IMR-90 (cell line): ENCODE measurements at places on chromosomes 1 and 21.

DNA sequence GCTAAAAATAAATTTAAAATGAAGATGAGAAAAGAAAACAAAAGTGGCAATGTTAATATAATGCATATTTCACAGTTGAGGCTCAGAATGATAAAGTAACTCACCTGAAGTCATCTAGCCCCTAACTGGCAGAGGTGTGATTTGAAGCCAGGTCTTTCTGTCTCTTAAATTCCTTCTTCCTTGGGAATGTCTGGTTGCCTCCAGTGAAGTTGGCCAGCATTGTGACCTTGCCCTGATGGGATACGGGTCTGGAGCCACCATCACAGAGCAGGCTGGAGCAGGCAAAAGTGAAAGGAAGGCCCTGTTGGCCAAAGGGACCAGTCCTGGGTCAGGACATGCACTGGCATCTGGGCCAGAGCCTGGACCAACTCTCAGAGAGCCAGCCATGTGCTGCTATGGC lies 111.7 kb downstream of the EPHB2 start:
- no peak for DNase-seq

DNA sequence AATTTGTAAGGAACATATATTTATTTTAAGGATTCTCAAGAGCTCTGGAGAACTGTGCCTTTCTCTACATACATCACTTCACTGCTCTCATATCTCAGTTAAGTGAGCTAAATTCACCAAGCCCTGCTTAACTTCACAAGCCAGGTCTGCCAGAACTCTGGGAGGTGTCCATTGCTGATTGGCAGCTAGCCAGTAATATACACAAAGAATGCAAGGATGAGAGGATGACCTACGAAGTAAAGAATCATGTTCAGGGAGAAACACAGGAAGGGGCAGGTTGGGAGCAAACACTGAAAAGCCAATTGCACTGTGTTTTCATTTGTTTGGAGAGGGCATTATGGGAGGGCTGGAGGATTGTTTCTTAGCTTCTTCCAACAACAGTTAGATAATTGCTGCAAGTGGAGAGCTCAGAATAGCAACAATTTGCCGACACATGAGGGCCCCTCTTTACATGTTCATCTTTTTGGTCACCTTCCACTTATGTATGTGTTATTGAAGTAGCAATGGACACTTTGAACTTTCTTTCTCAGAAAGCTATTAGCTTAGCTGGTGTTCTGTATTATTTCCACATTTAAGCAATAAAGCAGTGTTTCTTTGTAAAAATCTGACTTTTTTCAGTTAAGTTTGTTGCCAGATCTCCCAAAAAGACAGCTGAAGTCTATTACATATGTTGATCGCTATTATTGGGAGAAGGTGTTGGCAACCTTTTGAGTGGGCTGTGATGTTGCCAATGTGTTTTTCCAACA lies 254.8 kb downstream of the LTN1 start:
- DNase-seq: peak; percentile 59

DNA sequence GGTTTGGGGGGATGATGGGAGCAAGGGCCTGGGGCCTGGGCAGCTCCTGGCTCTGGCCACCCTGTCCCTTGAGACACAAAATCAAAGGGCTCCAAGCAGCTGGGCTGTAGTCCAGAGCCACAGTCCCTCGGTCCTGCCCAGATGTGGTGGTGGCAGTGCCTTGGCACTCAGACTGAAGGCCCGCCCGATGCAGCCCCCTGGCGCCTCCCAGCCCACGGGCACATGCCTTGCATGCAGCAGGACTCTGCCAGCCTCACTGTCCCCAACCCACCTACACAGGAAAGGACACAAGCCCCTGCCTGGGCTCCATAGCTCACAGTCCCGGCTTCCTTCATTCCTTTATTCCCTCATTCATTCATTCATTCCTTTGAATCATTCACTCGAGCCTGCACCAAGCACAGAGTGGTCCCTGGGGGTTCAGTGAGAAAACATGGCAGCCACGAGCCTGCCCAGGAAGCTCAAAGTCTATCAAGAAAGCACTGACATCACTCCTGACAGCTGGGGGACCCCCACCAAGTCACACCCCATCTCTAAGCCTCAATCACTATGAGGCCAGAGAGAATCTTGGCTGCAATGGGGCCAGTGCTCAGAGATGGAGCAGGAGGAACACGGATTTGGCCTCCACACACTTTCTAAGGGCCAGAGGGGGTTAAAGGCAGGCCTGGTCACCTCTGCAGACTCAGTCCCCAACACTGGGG lies 5.8 kb downstream of the SDC3 start:
- no peak for DNase-seq

DNA sequence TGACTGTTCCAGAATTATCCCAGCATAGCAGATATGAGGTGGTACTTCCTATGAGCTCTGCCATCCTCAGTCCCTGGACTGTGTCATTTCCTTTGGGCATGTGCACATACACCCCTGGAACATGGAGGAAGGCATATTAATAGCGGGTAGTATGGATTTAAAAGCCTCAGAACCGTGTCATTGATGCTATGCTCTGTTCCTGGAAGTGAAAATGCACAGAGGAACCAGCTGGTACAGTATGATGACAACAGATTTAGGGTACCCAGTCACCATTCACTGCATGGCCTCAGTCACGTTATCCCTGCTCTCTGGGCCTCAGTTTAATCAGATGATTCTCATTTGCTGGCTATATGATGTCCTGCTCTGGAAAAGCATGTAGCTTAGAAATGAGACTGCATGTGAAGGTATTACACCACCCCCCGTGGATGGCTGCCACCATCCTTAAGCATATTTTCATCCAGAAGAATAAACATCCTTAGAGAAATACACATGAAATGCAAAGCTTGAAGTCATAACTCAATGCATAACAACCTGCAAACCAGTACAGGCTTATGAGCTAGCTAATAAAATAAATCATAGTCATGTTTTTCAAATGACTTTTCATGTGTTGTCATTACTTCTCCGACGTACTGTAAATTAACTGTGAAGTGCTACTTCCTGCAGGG lies 37.8 kb downstream of the SETD4 start:
- peak; percentile 61 for DNase-seq

DNA sequence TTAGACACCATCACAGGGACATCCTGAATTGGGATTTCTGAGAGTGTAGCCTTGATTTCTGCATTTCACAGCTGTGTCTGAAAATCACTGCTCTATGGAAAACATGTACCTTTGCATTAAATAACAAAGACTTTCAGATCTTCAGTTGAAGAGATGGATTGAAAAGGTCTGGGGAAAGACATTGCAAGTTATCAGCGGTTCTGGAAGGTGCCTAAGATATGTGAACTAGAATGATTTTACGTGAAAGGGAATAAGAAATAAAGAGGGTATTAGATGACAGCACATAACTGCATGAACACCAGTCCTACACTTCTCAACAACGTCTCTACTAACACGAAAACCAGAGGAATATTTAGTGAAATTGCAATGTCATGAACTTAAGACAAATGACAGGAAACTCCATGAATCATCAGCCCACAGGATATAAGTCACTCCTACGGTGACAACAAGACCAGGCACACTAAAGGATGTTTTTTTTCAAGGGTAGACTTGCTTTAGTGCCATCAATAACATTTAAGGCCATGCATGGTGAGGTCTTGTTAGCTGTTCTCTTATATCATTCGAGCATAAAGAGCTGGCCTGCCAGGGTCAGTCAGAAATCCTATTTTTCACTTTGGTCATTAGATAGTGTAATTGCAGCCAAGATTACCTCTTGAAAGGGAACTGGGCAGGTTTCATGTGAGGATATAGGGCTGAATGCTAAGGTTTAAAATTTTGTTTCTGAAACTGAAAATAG lies 283.1 kb downstream of the GRIK1 start:
- DNase-seq: peak; percentile 85

DNA sequence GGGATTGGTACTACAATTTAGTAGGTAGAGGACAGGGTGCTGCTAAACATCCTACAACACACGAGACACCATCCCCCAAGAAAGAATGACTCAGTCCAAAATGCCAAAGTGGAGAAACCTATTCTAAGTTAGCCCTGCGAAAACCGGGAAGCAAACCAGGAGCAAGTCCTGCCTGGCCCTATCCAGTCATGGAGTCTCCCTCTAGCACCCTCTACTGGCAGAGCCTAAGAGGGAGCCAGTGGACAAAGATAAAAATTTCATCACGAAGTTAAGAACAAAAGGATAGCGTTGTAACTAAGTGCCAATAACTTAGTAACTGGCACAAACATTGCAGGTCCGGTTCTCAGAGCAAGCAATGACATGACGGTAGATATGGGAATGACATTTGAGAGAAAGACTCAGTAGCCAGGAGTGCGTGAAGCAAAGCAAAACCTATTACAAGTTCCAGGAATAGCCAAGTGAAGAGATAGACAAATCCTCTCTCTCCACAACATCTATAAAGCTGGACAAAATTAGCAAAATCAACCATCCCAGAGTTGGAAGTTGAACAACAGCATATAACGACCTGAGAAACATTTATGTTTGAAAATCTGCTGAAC lies 383.5 kb downstream of the OMA1 start:
- peak; percentile 52 for DNase-seq

- DNase-seq: no peak
These were observed 31.6 kb upstream of the PAX7 start for GRCh38 chr1:18599086-18599485.
